ENCODE measurements at places on chromosomes 11 and 22.

DNA sequence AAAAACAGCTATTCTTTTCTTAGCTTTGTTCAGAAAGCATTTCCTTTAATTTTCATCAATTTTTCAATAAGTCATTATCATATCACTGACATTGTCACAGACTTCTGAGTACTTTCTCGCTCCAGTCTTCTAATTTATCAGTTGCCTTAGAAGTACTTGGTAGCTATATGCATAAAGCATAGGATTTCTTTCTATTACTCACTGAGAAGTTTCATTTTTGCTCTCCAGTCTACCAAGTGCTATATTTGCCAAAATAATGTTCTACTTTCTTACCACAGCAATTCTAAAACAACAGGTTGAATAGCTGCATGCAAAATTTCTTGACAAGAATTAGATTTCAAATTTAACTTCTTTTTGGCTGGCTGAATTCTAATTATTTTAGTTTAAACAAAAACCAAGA lies 116.3 kb downstream of the STK33 start:
- no peak for DNase-seq

DNA sequence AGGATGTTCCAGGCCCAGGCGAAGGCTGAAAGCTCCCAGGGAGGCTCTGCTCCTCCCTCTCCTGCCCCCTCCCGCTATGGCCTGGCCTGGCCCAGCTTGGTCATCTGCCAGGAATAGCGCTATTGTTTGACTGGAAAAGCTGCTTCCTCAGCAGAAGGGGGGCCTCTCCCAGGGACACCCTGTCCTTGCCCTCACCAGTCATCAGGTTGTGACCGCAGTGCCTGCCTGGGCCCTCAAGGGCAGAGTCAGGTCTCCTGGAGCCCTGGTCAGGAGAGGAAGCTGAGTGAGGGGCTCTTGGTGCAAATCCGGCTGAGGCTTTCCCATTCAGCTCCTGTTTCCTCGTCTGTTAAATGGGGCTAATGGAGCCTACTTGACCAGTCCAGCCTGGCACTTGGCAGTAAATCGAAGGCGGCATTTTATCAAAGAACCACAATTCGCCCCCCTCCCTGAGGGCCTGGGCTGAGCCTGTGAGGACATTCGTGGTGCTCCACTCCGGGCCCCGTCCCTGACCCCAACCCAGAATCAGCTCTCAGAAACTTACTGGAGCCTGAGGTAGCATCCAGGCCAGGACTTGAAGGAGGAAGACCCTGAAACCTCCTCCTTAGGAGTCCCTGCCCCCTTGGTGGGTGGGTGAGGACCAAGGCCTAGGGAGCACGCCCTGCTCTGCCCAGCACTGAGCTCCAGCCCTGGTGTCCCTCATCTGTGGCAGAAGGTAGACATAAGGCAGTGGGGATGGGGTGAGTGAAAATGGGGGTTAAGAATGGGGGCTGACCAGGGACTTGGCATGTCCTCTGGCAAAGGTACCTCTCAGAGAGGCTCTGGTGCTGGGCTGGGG lies 2.0 kb upstream of the CASTOR1 start:
- DNase-seq: peak; percentile 91

DNA sequence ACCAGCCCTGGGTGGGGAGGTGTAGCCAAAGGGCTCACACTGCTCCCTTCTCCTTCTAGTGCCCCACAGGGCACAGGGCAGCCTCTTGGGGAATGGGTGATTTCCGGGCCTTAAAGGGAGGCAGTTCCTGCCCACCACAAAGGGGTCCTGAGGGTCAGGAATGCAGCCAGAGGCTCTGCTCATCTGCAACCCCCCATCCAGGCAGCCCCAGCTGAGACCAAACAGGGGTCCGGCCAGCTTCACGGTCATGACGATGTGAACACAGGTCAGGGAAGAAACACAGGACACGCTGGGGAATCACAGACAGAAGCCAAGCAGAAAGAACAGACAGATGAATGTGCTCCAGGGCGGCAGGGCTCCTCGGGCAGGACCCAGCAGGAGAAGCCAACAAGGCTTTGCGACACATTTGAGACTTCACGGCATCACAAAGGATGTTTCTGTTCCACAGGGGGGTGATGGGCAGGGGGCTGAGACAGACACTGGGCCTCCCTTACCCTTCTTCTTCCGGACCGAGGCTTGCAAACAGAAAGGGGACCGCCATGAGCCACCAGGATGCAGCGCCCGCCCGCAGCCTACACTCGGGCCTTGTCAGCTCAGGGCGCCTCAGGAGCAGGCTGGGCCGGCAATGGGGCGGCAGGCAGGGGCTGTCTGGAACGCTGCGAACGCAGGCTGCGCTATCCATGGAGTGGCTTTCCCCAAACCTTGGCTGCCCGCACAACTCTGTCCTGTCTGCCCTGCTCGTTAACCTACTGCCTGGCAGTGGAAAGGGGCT lies 101.9 kb downstream of the CTTN start:
- no peak for DNase-seq

DNA sequence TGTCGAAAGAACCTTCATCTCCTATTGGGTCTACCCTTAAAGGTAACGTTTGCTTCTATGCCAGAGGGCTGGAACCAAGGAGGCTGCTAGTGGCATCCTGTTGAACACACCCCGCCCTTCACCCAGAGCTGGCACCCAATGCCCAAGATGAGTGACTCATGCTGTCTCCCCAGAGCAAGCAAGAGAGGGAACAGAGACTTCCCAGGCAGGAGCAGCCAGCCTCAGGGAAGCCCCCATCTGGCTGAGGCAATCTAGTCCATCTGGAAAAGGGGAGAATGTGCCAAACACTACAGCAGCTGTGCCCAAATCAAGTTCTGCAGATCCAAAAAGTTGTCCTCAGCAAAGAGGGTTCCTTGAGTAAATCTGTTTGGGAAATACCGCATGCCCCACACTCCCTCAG lies 91.9 kb upstream of the TP53I11 start:
- no peak for DNase-seq

DNA sequence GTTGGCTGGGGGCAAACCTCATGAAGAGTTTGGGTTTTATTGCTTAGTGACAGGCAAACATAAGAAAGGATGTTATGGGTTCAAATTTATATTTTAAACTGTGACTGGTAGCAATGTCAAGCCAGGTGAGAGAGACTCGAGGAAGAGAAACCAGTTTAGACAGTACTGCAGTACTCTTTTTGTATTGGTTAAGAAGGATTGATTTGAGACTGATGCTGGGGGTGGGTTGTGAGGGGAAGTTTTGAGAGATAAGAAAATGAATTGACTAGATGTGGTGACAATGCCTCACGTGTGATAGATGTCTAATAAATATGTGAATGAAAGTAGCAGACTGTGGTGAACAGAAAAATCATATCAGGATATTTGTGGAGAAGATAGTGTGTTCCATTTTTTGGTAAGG lies 142.4 kb downstream of the DDX10 start:
- DNase-seq: no peak

DNA sequence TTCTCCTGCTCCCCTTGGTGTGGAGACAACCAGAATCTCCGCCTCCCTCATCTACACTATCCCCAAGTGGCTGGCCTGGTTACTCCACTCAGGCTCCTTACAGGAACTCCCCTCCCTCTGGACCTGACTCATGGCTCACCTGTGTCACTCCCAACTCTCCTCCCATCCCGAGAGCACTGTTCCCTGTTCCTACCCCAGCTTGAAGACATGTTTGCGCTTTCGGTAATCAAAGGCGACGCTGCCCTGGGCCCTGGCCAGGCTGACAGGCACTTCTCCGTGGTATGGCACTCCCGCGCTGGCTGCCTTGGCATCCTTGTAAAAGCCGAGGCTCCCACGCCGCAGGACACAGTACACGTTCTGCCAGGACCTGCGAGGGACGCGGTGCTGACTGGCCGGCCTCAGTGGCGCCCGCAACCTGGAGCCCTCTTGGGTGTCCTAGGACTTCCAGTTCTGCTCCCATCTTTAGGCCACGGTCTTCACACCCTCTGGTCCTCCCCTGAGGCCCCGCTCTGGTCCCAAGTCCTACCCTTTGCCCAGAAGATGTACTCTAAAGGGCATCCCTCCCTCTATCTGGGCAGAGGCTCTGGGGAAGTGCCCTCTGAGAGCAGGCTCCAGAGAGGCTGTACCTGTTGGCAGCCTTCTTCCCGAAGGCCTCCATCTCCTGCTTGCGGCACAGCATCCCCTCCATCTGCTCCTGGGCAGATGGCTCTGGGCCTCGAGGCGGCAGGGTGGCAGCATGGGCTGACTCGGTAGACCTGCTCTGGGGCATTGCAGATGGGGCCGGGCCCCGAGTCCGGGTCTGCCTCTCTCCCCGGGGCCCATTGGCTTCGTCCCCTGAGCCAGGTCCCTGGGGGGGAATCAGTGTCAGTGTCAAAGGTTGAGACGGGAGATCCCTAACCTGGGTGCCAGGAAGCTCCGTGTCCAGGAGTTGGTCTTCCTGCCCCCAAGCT lies 9.4 kb upstream of the RBM4B start:
- DNase-seq: no peak

DNA sequence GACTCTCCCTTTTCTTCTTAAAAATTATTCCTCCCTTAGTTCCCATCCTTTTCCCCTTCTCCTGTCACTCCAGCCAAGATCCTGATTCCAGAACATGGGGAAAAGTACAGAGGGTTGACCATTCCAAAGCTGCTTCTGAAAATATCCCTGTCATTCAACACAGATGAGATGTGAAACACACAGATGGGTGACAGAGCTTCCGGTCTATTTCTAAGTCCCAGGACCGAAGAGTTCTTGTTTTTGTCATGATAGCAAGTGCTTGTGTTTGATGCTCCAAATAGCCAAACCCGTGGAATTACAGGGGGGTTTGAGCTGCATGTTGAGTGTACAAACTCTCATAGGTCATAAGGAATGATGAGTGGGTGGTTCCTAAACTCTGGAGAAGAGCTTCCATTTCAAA lies 57.9 kb downstream of the PARVA start:
- no peak for DNase-seq

GRCh38 chr22:43266076-43266475 lies 77.1 kb downstream of the SCUBE1 start:
- no peak for DNase-seq

GRCh38 chr22:49021131-49021925 lies 806.3 kb downstream of the BRD1 start:
- DNase-seq: no peak
